ENCODE measurements at places on chromosomes 5 and 9. TPM values are rescaled to one million over a fixed set of nuclear protein-coding genes. Genes with fewer than 3 reads are reported as not detected.

HBEGF gene
- total RNA-seq: 12.6 TPM

PCDHGB3 gene
- 0.26 TPM for total RNA-seq

CCDC152 gene
- 7.0 TPM for total RNA-seq

SH3PXD2B gene
- 0.23 TPM for total RNA-seq

EQTN gene
- not detected for total RNA-seq

DNA sequence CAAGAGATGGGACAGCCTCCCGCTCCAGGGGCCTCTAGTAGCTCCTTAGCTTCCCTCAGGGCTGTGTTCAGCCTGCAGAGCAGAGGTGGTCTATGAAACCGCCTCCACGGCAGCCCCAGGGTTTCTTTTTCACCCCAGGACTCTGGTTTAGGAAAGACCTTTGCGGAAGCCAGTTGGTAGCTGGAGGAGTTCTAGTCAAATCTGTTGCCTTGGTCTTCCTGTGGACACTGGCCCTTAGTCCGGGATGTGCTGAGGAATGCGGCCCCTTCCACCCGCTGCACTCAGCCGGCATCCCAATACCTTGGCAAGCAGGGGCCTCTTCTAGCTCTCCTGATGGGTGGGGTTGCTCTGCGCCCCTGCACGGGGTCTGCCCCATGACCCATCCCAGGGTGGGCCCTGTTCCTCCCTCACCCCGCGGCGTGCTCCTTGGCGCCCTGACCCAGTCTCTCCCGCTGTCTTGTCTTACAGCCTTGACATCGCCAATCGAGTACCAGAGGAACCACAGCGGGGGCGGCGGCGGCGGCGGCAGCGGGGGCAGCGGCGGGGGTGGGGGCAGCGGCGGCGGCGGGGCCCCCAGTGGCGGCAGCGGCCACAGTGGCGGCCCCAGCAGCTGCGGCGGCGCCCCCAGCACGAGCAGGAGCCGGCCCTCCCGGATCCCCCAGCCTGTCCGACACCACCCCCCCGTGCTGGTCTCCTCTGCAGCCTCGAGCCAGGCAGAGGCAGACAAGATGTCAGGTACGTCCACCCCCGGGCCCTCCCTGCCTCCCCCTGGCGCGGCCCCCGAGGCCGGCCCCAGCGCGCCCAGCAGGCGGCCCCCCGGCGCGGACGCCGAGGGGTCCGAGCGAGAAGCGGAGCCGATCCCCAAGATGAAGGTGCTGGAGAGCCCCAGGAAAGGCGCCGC is 94.3 kb upstream of the OTULINL start:
- DNase-seq: no peak

DNA sequence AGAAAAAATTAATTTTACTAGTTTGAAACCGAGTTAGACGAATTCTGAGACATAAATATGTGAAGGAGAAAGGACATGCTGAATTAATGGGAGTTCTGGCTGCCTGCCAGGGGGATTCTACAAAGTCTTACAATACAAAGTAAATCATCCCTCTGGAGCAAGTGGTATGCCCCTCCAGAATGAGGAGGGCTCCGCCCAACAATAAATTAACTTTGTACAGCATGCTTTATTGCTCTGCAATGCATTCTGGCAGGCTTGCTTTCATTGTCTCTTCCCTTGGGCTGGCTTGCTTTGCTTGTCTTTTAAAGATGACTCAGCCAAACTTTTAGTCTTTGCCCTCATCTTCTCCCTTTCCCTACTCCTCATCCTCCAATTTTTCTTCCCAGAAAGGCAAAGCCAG is 11.7 kb upstream of the PCDHB1 start:
- no peak for DNase-seq

- DNase-seq: no peak
Observed at GRCh38 chr5:144467792-144468191, 297.1 kb downstream of the KCTD16 start.

GRCh38 chr9:101787891-101788290 is 49.4 kb upstream of the GRIN3A start:
- DNase-seq: no peak

- no peak for DNase-seq
Observed at GRCh38 chr5:77638763-77639671, 504 bp upstream of the OTP start.

Measured in activated CD8-positive, alpha-beta T cell treated with anti-CD3 and anti-CD28 coated beads, Interleukin-2, amount 10 ng/mL, durations not matched to agents 7 days and 5 days (primary cell).